CD4-positive, alpha-beta T cell treated with Interleukin-1 beta for 1 hour (primary cell): ENCODE measurements at places on chromosomes 6 and 20.

- no peak for DNase-seq
Observed at GRCh38 chr6:154280521-154280920, 76.1 kb downstream of the IPCEF1 start.

DNA sequence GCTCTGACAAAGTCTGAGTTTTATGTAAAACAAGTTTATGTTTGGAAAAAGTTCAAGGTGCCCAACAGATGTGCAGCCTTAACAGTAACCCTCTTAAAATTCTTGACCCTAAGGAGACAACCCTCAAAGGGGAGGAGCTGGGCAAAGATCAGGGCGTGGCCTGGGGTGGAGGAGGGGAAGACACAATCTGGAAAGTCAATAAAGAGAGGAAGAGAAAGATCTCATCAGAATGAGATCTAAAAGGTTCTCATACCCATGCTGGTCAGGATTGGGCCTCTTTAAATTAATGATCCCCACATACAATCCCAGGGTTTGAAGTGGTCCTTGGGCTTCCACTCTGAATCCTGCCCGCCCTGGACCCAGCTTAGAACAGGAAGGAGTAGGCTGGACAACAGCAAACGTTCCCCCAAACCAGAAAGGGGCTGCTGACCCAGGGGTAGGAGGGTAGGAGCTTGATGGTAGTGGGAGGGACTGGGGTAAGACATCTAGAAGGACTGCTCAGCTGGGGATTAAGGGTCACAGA lies 33.0 kb downstream of the FOXP4 start:
- no peak for DNase-seq

DNA sequence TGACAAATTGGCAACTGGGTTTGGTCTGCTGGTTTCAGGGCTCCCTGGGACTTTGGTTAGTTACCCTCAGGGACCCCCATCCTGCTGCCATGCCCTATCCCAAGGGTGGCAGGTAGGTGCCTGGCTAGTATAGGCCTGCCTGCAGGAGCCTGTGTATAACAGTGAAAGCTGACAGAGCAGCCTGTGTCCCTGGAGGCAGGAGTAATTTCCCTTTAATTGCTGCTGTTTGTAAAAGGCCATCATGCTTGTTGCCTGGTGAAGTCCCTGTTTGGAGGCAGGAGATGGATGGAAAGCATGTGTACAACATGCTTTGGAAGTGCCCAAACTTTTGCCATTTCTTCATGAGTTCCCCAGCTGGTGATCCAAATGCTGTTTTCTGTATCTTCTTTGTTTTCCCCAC lies 30.1 kb downstream of the CMTR1 start:
- DNase-seq, result no peak

DNA sequence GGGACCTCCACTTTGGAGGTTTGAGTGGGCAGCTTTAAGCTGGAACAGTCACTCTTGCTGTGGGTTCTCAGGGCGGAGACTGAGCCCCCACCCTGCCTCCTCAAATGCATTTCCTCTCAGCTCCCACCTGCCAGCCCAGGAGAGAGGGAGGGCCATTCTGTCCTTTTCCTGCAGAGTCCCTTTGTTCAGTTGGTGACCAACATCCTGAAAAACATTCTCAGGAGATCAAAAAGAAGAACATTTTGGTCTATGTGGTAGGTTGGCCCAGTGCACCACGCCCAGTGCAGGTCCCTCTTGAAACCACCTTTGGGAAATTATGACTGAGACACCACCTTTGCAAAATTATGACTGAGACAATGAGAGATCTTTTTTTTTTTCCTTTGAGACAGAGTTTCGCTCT lies 13.4 kb downstream of the SLC52A3 start:
- DNase-seq, result no peak

DNA sequence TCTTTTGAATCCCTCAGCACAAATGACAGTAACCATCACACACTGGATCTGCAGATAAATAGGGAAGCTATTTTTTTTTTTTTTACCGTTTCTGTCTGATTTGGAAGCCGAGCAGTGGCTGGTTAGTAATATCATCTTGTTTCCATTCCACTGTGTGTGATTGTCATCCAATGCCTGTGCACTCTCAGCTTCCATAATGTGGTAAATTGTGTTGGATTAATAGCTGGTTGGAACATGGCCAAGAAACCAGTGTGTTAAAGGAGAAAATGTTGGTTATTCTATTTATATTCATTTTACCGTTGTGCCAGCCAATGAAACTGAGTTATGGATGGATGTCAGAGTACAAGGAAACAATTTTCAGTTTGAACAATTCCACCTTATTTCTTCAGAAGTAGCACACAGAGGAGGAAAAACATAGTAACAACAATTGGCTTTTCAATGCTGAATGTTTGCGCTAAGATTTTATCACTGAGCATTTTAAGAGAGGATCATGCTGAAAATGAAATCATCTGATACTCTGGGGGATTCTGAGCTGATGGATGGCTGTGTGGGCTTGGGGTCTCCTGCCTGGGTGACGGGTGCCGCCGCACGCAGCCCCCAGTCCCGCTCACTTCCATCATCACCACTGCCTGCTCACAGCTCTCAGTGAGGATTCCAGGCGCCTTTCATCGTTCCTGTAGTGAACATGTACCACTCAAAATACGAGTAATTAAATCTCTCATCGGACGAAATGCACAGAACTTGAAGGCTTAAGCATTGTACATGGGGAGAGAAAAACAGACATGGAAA lies 40.7 kb upstream of the EXOC2 start:
- no peak for DNase-seq

DNA sequence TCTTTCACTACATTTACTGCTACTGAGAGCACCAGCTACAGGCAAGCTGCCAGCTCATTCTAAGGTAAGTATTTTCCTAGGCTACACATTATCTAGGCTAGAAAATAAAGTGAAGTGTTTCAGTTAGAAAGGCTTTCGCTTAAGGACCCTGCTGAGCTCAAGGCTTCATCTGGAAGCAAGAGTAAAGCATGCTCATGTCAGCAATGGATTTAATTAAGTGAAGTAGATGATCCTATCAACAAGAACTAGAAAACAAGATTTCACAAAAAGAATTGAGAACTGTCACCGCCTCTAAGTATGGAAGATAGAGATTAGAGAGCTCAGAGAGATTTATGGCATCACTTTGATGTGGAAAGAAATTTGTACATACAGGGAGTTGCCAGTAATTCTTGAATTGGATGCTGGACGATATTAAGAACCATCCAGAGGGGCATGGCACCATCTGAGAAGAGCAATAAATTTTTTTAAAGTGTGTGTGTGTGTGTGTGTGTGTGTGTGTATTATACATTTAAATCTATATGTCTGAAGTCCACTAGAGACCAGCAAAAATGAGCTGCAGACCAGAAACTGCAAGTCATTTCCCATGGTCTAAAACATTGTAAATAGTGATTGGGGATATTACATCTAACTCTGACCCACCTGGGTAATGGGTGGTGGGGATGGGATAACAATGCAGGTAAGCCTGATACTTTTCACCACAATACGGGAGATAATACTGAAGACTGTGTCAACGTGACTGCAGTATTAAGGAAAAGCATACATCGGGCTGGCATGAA lies 105.2 kb upstream of the MAP7 start:
- DNase-seq, result no peak

DNA sequence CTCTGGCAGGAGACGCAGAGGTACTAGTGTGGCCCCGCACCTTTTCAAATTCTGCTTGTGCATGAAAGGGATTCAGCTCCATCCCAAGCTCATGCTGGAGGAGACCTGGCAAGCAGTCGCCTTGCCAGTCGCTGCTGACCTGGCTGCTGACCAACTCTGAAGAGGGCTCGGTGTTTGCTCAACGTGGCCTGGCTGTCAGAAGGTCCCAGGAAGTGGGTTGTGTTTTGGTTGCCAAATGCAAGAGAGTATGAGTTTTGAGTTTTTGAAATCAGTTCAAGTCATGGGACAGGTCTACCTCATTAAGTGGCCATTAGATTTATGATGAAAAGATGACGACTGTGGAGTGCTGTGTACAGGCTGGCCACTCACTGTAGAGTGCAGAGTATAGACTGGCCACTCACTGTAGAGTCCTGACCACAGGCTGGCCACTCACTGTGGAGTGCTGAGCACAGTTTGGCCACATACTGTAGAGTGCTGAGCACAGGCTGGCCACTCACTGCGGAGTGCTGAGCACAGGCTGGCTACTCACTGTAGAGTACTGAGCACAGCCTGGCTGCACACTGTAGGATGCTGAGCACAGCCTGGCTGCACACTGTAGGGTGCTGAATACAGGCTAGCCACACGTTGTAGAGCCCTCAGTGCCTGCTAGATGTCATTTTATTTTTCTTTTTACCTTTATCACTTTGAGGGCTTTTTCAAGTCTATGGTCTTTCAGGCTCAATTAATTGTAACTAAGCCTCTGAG lies 193.9 kb downstream of the ZNF217 start:
- no peak for DNase-seq

DNA sequence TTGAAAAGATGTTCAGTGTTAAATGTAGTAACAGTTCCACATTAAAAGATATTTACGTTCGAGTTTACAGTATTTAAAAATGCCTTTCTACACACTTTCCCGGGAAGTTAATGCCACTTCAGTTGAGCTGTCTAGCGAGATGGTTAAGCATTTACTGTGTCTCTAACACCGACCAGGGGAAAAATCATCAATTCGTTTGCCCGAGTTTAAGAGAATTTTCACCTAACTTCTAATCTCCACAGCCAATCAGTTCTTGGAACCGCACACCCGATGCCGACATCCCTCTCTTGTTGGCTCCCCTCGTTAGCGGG lies 58.2 kb downstream of the FAM217A start:
- no peak for DNase-seq

GRCh38 chr6:154450498-154450897 lies 60.0 kb downstream of the CNKSR3 start:
- DNase-seq, result no peak
